ENCODE measurements at places on chromosomes 7 and 10.

GRCh38 chr7:108203537-108203936 lies 73.4 kb upstream of the LAMB4 start:
- DNase-seq, result no peak

DNA sequence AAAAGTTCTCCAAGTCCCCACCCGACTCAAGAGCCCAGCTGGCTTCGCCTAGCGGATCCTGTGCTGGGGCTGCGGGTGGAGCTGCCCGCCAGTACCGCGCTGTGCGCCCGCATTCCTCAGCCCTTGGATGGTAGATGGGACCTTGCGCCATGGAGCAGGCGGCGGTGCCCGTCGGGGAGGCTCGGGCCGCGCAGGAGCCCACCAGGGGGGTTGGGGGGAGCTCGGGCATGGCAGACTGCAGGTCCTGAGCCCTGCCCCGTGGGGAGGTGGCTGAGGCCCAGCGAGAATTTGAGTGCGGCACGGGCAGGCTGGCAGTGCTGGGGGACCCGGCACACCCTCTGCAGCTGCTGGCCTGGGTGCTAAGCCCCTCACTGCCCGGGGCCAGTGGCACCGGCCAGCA lies 57.0 kb downstream of the TBC1D12 start:
- DNase-seq, result no peak

GRCh38 chr10:77007834-77008233 lies 629.8 kb downstream of the KCNMA1 start:
- DNase-seq, result no peak

- no peak for DNase-seq
Measured at GRCh38 chr7:141208539-141208938, 134.7 kb downstream of the TMEM178B start.

DNA sequence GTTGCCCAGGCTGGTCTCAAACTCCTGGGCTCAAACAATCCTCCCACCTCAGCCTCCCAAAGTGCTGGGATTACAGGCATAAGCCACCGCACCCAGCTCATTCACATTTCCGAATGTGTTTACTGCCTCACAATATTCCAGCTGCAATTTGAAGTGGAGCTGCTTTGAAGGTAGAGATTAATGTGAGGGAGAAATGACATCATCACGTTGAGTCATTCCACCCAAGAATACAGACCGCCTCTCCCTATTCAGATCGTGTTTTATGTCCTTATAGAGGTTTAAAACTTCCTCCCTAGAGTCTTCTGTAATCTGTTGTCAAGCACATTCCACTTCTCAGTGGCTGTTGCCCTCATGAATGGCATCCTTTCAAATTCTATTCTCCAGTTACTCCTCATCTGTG lies 100.4 kb upstream of the PDGFA start:
- DNase-seq, result no peak

- DNase-seq, result no peak
Measured at GRCh38 chr7:90654718-90655427, 58.8 kb downstream of the CDK14 start.

GRCh38 chr7:44212018-44212417 lies 11.2 kb downstream of the YKT6 start:
- DNase-seq, result no peak

GRCh38 chr10:122190176-122190943 lies 80.7 kb upstream of the BTBD16 start:
- DNase-seq, result no peak

DNA sequence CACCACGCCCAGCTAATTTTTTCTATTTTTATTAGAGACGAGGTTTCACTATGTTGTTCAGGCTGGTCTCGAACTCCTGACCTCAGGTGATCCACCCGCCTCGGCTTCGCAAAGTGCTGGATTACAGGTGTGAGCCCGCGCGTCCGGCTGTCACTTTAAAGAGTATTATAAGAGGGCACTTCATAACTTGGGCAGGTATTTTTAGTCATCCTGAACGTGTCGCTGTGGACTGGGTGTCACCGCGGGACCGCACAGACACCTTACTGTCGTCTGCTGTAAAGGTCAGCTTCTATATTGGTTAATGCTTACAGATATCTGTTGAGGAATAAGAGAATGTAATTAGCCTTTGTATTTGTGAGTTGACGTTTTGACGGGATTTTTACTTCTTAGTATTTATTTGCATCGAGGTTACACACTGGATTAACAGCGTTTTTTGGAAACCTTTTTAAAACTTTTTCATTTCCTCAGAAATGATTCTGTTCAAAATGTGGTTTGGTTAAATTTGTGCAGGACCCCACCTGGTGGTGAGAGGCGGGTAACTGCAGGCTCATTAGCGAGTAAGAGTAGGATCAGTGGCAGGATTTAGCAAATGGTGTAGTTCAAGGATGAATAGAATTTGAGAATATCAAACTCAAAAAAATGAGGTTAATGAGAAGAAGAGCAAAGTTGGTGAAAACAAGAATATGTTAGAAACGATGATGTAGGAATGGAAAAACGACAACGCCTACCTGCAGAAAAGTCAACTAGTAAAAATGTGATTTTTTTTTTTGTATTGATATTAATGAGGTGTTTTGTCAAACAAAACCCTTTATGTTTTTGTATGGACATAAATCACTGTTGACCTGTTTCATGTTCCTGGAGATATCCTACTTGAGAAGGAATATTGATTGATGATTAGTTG lies 3.2 kb downstream of the DNAJB6 start:
- peak; percentile 58 for DNase-seq

GRCh38 chr7:101891936-101892640 lies 74.7 kb downstream of the CUX1 start:
- no peak for DNase-seq

DNA sequence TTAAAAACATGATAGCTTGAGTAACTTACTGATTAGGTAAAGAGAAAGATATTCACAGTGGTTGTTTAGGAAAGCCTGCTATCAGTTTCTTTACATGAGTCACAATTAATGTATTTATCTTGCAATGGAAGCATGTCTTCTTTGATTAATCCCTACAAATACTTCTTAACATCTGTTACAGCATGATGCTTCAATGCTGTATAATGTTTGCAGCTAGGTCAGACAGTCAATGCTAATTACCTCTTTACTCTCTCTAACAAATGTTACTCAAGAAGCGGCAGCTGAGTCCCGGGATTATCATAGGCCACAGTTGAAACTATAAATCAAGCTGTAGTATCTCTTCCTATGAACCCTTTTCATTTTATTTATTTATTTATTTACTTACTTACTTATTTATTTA lies 33.2 kb downstream of the ACBD5 start:
- DNase-seq, result no peak

DNA sequence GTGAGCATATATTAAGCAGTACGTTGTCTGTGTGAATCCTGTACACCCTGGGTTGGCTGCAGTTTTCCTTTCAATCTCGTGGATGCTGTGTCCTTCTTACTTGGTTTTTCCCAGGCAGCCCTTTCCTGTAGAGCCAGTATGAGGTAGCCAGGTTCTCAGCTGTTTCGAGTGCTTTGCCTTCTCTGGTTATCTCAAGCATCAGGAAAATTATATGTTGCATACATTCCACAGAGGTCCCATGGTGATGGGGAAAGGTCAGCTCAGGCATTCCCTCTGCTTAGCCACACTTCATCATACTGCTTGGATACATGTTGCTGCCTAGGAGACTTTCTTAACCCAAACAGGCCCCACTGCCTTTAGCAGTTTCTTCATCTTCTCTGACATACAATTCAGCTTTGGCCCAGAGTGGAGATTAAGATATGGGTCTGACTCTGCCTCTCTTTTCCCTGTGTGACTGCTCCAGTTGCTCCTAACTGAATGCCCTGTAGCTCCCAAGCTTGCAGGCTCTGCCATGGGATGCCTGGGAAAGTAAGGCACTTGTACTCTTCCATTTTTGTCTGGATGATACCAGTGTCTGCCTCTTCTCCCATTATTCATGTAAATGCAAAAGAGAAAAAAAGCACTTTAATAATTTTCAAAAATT lies 11.3 kb downstream of the GNAI1 start:
- DNase-seq, result no peak

- DNase-seq, result no peak
Measured at GRCh38 chr7:96388620-96389383, 66.9 kb upstream of the SLC25A13 start.

GRCh38 chr7:7682861-7683260 lies 35.5 kb downstream of the RPA3 start:
- no peak for DNase-seq

DNA sequence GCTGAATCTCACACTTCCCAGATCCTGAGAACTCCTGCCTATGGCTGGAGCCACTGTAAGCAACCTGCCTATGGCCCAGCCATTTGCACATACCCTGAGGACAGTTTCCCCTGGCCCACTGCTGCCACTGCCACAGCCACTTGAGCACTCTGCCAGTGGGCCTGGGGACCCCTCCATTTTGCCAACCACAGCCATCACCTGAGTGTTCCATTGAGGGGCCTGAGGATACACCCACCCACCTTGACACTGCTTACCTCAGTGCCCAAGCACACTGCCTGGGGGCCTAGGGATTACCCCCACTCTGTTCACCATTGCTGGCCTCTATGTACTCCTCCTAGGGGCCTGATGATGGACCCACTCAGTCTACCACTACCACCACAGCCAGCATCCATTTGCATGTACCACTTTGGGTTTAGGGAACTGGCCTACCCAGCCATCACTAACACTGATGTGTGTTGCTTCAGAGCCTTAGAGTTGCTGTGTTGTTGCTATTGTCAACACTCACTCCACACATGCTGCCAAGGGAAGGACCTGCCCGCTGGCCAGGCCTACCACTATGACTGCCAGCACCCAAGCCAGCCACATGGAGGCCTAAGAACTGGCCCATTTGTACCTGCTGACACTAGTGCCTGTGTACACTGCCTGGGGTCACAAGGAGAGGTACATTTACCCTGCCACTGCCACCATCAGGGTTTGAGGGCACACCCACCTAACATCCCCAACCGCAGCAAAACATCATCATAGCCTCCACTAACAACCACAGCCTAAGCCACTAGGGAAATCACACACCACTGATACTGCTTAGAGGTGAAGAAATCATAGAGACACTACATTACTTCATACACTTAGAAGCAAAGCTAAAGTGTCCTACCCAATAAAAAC lies 45.9 kb upstream of the ANTXRL start:
- DNase-seq, result no peak

- no peak for DNase-seq
Measured at GRCh38 chr7:70352088-70352487, 753.8 kb downstream of the AUTS2 start.

GRCh38 chr7:158280448-158281144 lies 307.0 kb downstream of the PTPRN2 start:
- DNase-seq, result no peak

DNA sequence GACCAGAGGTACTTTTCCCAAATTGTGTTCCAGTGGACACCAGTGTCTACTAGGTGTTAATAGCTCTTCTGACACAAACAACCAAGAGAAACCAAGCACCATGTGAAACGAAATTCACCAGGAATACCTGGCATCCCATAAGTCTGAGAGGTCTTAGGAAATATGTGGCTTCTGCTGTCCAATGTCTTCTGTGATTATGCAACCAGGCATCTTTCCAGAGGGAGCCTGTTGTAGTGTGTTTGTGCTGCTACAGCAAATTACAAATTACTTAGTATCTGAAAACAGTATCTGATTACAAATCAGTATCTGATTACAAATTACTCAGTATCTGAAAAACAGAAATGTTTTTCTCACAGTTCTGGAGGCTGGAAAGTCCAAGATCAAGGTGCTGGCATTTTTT lies 133.6 kb upstream of the NPVF start:
- DNase-seq, result no peak

- DNase-seq, result no peak
Measured at GRCh38 chr10:43110338-43111071, 27.7 kb upstream of the CSGALNACT2 start.

GRCh38 chr7:19133886-19134285 lies 11.3 kb downstream of the FERD3L start:
- no peak for DNase-seq

DNA sequence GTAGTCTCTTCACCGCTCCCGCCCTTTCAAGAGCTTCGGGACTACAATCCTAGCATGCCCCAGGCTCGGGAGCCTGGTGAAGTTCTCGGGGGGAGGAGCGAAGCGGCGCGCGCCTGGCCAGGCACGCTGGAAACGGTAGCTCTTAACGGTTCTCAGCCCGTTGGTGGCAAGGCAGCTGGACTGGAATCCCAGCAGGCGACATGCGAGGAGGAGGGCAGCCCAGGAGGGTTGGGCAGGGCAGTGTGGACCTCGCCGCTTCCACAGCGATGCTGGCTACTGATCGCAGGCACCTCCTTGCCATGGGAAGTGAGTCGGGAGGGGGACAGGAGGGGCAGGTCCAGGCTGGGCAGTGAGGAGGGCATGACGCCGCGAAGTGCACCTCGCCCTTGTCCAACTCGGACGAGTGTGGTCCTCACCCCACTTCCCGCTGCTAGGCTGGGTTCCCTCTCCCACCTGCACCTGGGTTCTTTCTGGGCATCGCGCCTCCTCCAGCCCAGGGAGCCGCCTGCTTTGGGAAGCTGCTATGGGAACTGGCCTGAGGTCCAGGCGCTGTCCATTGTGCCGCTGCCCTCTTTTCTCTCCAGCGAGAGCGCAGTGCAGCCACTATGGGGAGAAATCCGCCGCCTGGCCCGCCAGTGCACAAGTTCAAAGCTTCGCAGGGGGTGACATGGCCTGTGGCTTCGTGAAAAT lies 367.8 kb upstream of the NUPR2 start:
- DNase-seq, result no peak

DNA sequence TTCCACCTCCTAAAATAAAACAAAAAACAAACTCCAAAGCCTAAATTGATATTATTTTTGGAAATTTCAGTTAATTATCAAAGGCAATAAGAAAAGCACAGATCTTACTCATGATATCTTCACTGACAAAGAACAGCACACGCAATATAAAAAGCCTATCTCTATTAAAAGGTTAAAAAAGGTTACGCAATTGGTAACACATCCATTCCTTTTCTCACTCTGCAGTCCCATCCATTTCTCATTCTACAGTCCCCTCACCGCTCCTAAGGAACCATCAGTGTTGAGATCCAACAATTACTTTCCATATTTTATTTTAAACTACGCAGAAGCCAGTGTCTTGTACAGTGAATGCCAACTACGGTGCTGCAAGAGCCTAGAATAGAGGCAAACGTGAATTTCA lies 1.3 kb downstream of the SEC61G start:
- no peak for DNase-seq

- DNase-seq, result no peak
Measured at GRCh38 chr7:150421831-150422230, 28.6 kb upstream of the GIMAP8 start.

- DNase-seq, result no peak
Measured at GRCh38 chr10:76769161-76769560, 868.4 kb downstream of the KCNMA1 start.

- DNase-seq, result no peak
Measured at GRCh38 chr10:106043863-106044262, 1120.6 kb downstream of the SORCS1 start.

- DNase-seq, result no peak
Measured at GRCh38 chr10:971150-971542, 17.1 kb upstream of the GTPBP4 start.

Data from stimulated activated CD4-positive, alpha-beta T cell treated with anti-CD3 and anti-CD28 coated beads, Interleukin-4, amount 100 ng/mL, for 48 hours (primary cell).